ENCODE measurements at places on chromosomes 6 and 20. TPM values are rescaled to one million over a fixed set of nuclear protein-coding genes. Genes with fewer than 3 reads are reported as not detected.

GRCh38 chr6:53199156-53199555 is 50.5 kb upstream of the GCM1 start:
- no peak for DNase-seq

The TSBP1 gene
- not detected for polyA plus RNA-seq

DNA sequence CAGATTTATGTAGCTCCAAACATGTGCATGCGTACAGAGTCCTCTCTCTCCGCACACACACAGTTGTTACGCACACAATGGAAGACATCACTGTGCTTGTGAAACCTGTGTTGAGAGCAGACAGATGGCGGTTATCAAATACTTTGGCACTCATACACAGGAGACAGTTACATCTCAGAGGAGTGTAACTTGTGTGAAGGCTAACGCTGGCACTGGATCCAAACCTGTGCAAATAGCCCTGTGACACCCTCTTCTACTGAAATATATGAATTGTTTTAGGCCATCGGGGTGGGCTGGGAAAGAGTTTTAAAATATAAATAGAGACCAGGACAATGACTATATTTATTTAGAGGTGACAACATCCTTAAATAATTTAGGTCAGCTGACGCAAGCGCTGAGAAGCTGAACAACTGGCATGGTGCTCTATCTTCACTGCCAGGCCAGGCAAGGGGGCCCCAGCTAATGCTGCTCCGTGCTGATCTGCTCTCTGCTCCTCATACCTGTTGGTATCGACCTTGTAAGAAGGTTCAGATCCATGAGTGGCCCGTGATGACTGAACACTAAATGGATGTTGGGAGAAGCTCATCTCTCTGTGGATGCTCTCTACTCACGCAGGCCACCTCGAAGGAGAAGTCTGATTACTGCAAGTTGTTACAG is 69.4 kb downstream of the FOXC1 start:
- no peak for DNase-seq

- no peak for DNase-seq
Observed at GRCh38 chr6:33692760-33693158, 18.7 kb downstream of the UQCC2 start.

- DNase-seq: peak; percentile 77
Observed at GRCh38 chr6:81865712-81866111, 113.2 kb upstream of the TENT5A start.

DNA sequence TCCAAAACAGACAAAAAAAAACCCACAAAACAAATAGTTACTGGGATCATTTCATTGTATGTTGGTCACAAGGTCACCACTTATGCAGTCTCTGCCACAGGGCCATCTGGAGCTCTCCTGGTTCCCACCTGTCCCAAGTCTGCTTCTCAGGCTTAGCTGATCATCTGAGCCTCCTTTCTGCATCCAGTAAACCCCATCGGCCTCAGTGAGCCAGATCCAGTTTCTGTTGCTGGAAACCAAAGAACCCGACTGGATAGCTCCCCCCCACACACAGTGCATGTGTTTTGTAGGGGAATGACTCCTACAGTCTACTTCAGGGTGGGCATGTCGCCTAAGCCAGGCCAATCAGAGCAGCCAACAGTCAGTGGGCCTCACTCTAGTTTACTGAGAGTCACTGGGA is 233.3 kb downstream of the PREX1 start:
- no peak for DNase-seq

The PTPN1 gene
- 54.7 TPM for polyA plus RNA-seq

The TMEM244 gene
- not detected for polyA plus RNA-seq

The GUCA1A gene
- polyA plus RNA-seq: 1.9 TPM

GRCh38 chr20:2624190-2624589 is 28.2 kb upstream of the NOP56 start:
- DNase-seq: no peak

The OR2H2 gene
- polyA plus RNA-seq: not detected

- no peak for DNase-seq
Observed at GRCh38 chr6:7138046-7138531, 30.3 kb downstream of the RREB1 start.

- no peak for DNase-seq
Observed at GRCh38 chr20:34703424-34704176, 544 bp upstream of the TP53INP2 start.

GRCh38 chr20:45347936-45348778 is at the start of gene SDC4:
Gene SDC4, minus strand, starts transcription at chr20:45348424. Its CDS starts 40 bp downstream, at chr20:45348384.
- DNase-seq: no peak

The DOK5 gene
- 2.1 TPM for polyA plus RNA-seq

- DNase-seq: peak; percentile 49
Observed at GRCh38 chr6:19719691-19720128, 117.5 kb upstream of the ID4 start.

- no peak for DNase-seq
Observed at GRCh38 chr20:54151075-54151439, 22.7 kb downstream of the CYP24A1 start.

The TREM1 gene
- not detected for polyA plus RNA-seq

DNA sequence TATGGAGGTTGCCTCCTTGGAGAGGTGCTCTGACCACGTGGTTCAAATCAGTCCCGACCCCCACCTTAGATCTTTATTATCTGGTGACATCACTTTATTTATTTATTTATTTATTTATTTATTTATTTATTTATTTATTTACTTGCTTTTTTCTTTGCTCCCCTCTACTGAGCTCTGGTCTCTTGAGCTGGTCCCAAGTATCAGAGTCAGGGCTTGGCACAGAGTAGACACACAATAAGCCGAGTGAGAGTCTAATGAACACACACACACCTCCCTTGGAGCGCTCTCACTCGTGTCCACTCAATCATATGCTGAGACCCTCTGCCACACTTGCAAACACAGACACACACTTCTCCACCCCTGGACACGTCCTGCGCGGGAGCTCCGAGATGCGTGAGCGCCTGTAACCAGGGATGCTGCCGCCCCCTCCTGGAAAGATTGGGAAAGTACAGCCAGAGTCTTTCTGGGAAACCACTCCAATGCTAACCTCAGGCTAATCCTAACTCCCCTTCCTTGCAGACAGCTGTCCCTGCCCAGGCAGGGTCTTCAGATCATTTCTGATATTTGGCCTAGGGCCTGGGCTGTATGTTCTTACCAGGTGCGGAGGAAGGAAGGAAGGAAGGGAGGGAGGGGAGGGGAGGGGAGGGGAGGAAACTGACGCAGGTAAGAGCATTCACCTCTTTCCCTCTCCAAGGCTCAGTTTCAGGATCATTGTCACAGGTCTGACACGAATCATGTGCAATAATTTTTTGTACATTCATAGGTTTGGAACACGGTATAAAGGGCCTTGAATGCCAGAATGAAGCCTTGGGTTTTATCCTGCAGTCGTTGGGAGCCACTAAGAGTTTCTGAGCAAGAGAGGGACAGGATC is 70.9 kb downstream of the STK35 start:
- DNase-seq: peak; percentile 20

- no peak for DNase-seq
Observed at GRCh38 chr6:51892750-51893149, 194.7 kb downstream of the PKHD1 start.

DNA sequence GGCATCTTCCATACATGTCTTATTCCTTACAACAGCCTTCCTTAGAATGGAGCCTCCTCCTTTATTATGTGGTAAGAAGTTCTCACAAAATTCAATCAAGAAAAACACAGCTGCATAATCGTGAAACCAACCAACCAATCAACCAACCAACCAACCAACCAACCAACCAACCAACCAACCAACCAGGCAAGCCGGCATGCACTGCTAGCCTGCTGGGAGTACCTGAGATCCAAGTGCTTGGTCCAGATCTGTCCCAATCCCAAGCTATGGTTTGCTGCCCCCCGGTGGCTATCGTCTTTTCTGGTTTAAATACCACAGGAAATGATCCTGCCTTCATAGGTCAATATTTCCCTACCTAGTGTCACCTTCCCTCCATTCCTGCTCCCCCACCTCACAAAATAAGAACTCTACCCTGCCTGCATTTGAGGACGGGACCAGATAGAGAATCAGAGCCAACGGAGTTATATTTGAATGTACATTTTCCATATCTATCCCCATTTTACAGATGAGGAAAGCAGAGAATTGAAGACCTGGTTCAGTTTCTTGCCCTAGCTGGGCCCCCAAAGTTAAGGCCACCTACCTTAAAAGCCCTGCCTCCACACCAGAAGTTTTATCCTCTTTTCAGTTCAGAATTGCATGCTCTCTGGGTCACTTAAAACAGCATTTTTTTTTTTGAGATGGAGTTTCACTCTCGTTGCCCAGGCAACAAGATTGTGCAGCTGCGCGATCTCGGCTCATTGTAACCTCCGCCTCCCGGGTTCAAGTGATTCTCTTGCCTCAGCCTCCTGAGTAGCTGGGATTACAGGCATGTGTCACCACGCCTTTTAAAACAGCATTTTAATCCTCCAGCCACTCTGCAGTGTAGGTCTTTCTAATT is 27.1 kb downstream of the RAB44 start:
- DNase-seq: peak; percentile 23

GRCh38 chr20:43900121-43900466 is 14.6 kb upstream of the TOX2 start:
- no peak for DNase-seq

The PIGU gene
- 54.8 TPM for polyA plus RNA-seq

GRCh38 chr20:50774515-50774914 is 20.3 kb upstream of the BCAS4 start:
- DNase-seq: no peak

The PPP1R3G gene
- 0.11 TPM for polyA plus RNA-seq

The AIF1 gene
- not detected for polyA plus RNA-seq

GRCh38 chr6:44235269-44235668 is 11.6 kb upstream of the HSP90AB1 start:
- DNase-seq: no peak

DNA sequence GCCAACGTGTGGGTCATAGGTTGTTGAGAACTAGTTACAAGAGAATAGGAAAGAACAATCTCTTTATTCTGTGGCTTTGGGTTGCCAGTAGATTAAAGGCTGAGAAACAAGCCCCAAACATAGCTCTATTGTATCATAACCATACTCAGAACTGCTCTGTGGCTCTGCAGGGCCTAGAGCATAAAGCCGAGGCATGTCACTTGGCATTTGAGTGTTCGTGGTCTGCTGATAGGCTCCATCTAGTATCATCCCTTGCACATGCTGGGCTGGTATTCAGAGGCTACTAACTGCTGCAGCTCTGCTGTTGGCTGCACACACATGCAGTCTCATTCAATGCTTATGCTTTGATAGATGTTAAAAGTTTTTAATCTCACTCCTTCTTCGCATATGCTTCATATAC is 157.9 kb downstream of the OGFRL1 start:
- no peak for DNase-seq

The PROKR2 gene
- polyA plus RNA-seq: not detected

The TAGAP gene
- not detected for polyA plus RNA-seq

DNA sequence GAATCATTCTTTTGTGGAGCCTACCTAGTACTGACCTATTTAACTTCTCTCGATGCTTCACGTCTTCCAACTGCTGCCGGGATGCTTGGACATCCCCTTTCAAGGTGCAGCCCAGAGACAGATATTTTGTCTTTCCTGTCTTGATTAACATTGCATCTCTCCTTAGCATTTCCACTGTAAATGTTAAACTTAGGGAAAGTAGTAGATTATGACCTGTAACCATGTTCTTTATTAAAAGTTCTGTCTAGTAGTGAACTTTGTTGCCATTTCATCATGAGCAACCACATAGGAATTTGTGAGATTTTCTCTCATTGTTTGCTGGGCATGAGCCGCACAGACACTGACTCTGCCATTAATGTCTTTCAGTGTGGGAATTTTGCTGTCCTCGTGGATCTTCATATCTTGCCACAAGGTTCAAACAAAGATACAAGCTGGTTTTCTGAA is 117.9 kb downstream of the JAG1 start:
- DNase-seq: no peak

The CEP85L gene
- 7.5 TPM for polyA plus RNA-seq

The FKBP1A gene
- polyA plus RNA-seq: 579 TPM

DNA sequence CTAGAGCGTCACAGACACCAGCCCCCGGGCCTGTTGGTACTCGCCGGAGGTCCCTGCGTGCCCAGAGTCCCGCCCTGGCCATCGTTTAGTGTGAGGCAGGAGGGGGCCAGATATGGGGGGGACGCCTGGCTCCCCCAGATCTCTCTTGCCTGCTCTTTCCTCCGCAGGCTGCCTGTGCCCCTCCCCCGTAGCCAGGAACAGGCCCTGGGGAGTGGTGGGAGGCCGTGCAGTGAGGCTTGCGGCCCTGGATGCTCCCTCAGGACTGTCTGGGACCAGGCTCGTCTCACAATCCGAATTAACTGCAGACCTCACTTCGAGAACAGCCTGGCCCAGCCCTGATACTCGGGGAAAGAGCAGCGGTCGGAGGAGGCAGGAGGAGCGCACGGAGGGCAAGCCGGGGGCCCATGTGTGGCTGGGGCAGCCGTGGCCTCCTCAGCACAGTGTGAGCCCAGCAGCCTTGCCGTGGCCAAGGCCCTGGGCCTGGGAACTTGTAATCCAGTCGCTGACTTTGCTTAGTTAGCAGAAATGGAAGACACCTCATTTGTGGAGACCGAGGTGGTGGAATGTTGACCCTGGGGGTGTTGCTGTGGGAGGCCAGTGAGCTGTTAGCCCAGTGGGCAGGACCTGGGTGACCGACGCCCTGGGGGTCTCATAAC is 28.7 kb downstream of the FRMD1 start:
- DNase-seq: no peak

GRCh38 chr6:77030929-77031674 is 432.2 kb downstream of the HTR1B start:
- no peak for DNase-seq

The SLC17A2 gene
- not detected for polyA plus RNA-seq

- no peak for DNase-seq
Observed at GRCh38 chr6:17855381-17855780, 132.1 kb downstream of the KIF13A start.

- DNase-seq: peak; percentile 47
Observed at GRCh38 chr6:38350942-38351341, 288.8 kb downstream of the BTBD9 start.

DNA sequence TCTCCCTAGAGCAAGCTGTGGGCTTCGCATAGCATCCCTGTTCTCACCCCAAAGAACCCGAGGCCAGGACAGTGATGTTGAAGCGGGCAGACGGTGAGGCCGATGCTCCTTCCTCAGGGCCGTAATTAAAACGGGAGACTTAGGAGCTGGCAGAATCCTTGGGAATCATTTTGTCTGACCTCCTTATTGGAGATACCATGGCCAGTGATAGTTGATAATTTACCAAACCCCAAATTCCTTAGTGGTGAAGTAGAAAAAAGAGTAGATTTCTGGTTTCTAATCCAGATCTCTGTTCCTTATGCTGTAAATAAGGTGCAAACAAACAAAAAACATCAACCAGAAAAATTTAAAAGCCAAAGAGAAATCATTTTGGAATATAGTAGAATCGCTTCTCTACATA is 361.1 kb upstream of the AGPAT4 start:
- DNase-seq: no peak
